ENCODE measurements at places on chromosomes 2 and 18. TPM values are rescaled to one million over a fixed set of nuclear protein-coding genes. Genes with fewer than 3 reads are reported as not detected.

The OTOF gene
- 0.21 TPM for polyA plus RNA-seq

The OXER1 gene
- 13.4 TPM for polyA plus RNA-seq

The ANKRD62 gene
- 0.07 TPM for polyA plus RNA-seq

The NAT8 gene
- 29.7 TPM for polyA plus RNA-seq

The LRRFIP1 gene
- 84.8 TPM for polyA plus RNA-seq

The MEP1B gene
- polyA plus RNA-seq, result 0.44 TPM

The AKAIN1 gene
- not detected for polyA plus RNA-seq

The EVA1A gene
- 16.3 TPM for polyA plus RNA-seq

The TMX3 gene
- polyA plus RNA-seq, result 81.4 TPM

The C2orf15 gene
- 10.0 TPM for polyA plus RNA-seq

The PJVK gene
- polyA plus RNA-seq, result 17.4 TPM
